Activated effector memory CD4-positive, alpha-beta T cell treated with Interleukin-2 at 50 U/mL for 16 hours (primary cell): ENCODE measurements at places on chromosomes 2 and 18.
A peak's percentile ranks its signal among the peaks of the same experiment; 100 is the strongest.

- no peak for DNase-seq
Measured at GRCh38 chr18:31243740-31244512, 74.0 kb upstream of the DSG1 start.

DNA sequence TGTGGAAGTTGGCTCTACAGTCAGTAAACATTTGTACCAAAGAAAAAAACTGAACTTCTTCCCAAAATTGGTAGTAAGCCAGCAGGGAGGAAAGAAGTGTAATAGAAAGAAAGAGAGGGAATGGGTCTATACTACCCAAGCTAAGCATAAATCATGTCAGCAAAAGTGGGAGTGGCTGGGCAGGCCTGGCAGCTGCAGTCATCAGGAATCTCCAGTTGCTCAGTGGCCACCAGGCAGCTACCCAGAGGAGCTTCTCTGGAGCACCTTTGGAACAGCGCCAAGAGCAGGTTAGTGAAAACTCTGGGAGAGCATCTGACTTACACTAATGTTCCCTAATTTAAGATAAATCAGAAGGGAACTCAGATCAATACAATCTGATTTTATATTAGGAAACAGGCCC is 14.3 kb downstream of the FRZB start:
- no peak for DNase-seq

DNA sequence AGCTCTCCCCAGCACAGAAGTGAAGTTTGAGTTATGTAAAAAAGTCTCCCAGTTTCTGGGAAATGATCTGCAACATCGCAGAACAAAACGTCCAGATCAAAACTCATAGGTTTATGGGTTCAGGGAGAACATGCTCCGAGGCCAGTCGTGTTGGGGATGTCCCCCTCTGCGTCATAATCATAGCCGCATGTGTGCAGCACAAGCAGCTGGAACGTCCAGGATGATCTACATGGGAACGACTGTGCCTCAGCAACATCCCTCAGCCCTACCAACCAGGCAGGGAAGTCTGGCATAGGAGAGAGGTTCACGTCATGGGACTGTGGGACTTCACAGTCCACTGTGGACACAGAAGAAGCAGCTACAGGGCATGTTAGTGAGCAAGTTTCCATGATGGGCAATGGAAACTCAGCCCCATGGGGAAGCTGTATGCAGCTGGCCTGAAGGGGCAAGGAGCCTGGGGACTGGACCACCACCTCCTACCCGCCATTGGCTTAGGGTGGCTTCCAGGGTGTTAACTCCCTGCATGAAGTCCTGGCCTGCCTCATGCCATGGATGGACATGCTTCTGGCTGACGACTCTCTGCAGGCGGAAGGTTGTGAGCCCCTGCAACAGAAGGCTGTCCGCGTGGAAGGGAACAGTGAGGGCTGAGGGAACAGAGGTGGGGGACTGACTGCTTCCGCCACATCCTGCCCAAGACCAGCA is 96.9 kb downstream of the COPS8 start:
- no peak for DNase-seq

- DNase-seq: no peak
Measured at GRCh38 chr2:65465124-65465523, 32.7 kb upstream of the SPRED2 start.

GRCh38 chr18:39513186-39513585 is 1947.6 kb upstream of the CELF4 start:
- no peak for DNase-seq

DNA sequence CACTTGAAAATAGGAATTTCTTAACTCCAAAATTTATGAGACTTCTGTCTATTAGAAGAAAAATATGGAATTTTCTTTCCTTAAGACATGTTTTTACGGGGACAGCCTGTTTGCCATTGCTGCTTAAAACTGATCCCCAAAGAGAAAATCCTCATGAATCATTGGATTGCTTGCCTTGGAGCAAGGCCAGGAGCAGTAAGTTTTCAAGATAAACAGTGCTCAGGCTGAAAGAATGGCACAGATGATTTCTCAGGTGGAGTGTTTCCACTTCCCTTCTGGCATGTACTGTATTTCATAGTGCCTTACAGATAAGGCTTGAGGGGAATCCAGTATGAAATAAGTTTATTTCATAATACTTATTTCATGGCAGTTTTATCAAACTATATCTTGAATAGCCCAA is 74.3 kb upstream of the MMADHC start:
- no peak for DNase-seq

- DNase-seq: no peak
Measured at GRCh38 chr18:37019157-37019827, 190.4 kb downstream of the KIAA1328 start.

GRCh38 chr2:26000561-26001082 is 18.3 kb upstream of the KIF3C start:
- no peak for DNase-seq

GRCh38 chr2:236063994-236064393 is 104.2 kb downstream of the GBX2 start:
- no peak for DNase-seq

DNA sequence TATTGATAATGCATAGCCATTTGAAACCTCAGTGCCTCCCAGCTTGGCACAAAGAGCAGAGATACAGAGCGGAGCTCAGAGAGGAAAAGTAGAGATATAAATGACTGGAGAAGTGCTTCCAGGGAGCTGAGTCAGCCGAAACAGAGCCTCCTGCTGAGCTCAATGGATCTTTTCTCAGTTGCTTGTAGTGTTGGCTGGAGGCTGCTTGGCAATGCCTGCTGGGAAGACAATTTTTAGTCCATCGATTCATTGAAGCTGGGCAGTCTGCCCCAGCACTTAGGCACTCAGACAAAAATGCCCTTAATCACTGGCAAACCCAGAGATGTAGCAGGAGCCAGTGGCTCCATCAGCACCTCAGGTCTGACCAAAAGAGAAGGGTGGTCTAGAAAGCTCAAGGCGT is 81.3 kb upstream of the SETBP1 start:
- no peak for DNase-seq

DNA sequence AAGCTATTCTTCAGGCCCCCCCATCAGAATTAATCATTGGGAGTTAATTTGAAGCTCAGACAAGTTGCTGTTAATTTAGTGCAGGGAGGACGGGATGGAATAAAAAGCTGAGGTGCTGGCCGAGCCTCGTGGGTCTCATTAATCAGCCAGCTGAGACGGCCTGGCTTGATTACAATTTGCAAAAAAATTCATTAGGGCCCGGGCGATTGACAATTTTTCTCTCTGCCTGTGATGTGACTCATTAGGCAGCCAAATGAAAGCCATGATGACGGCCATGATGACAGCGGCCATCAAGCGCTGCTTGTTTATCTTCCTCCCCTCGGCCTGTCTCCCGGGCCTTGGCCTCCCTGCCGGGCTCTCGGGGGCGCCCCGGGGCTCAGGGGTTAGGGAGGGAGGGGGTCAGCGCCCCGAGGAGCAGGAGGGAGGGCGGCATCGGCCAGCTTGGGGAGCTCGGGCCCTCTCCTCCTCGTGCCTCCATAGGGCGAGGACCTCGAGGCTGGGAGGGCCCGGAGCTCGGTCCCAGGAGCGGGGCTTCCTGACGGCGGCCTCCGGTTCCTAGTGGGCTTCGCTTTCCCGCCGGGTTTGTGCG is 5.2 kb downstream of the GBX2 start:
- no peak for DNase-seq

GRCh38 chr2:157262248-157262647 is 4.7 kb downstream of the GALNT5 start:
- DNase-seq: no peak

DNA sequence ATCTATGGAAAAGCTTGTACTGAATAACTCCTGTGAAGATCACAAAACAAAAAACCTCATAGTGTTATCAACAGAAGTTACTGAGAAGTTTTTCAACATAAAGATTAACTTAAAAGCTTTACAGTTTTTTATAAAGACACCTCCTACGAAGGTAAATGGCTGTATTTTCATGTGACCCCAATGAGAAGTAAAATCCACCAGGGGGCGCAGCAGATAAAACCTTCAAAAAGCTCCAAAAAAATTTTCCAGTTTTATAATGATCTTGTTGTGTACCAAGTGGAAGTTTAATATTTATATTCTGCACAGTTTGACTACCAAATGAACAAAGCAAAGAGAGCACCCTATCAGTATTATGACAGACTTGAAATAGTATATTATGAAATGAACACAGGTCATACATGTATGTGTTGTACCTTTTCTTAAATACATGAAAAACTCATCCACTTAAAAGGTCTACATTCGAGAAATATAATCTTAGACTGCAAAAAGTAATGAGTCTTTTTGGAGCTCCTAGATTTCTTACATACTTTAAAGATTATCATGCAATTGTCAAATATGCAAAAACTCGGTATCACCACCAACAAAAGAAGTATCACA is 38.5 kb downstream of the PNO1 start:
- peak; percentile 22 for DNase-seq

GRCh38 chr2:119546447-119546767 is 2.2 kb downstream of the CFAP221 start:
- DNase-seq: no peak

DNA sequence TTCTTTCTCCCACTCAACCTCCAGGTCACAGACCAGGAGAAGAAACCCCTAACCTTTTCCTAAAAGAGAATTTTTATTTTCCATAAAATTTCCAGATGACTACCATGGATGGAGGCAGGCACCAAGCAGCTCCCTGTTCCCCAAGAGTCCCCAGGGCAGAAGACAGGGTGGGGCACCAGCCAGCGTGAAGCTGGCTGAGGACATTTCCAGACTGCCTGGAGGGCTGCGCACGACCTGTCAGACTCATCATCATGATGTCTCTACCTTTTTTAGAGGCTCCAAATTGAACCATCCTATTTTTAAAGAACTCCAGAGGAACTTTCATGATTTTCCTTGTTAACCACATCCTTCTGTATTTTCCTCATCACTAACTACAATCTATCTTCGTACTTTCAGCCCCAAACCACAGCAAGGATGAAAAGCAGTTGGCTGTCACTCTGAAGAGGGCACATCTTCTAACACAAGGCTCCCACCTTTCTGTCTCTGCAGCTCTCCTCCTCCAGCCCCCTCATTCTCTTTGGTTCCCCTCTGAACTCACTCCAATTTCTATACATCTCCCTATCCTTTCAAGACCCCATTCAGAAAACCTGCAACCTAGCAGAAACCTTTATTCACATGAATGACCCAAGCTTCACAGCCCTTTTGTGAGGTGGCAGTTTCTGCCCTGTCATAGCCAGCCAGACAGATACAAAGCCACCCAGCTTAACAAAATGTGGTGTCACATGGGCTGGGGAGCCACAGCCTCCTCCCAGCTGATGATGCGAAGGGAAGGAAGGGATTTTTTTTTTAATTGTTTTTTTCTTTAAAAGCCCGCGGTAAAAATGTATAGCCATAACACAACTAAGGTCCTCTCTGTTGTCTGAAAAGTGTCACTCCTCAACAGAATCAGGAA is 11.1 kb downstream of the AMMECR1L start:
- DNase-seq: no peak

GRCh38 chr18:79374408-79375171 is 21.1 kb upstream of the NFATC1 start:
- DNase-seq: no peak

DNA sequence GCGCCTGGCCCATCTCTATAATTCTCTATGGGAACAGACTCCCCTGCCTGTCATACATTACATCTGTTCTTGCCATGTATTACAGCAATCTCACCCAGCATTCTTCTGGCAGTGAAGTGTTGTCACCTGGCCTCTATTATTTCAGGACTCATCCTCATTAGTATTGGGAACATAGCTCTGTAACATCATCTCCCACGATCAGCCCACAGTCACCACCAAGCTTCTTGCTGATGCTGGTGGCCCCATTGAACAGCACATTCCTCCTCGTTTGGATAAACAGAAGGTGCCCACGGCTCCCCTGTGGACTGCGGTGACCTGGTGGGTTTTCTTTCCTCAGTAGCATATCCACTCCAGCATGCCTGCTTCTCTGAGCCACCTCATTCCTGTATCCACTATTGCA is 21.5 kb downstream of the CHCHD5 start:
- no peak for DNase-seq

- no peak for DNase-seq
Measured at GRCh38 chr2:175107146-175107545, 60.9 kb downstream of the ATF2 start.
